ENCODE measurements at places on chromosomes 6 and 20.
A peak's percentile ranks its signal among the peaks of the same experiment; 100 is the strongest.

GRCh38 chr20:44384423-44385027 is 29.0 kb downstream of the HNF4A start:
- no peaks in the 10 kb centered on the region for H3K36me3 ChIP-seq
- peak; percentile 72 for DNase-seq
- H3K4me1 ChIP-seq = no peaks in the 10 kb centered on the region

GRCh38 chr6:11414176-11414963 is 123.2 kb upstream of the TMEM170B start:
- no peaks in the 10 kb centered on the region for H3K4me1 ChIP-seq
- H3K4me3 ChIP-seq = no peak overlapping the region
- H3K36me3 ChIP-seq = no peaks in the 10 kb centered on the region
- no peak for DNase-seq

DNA sequence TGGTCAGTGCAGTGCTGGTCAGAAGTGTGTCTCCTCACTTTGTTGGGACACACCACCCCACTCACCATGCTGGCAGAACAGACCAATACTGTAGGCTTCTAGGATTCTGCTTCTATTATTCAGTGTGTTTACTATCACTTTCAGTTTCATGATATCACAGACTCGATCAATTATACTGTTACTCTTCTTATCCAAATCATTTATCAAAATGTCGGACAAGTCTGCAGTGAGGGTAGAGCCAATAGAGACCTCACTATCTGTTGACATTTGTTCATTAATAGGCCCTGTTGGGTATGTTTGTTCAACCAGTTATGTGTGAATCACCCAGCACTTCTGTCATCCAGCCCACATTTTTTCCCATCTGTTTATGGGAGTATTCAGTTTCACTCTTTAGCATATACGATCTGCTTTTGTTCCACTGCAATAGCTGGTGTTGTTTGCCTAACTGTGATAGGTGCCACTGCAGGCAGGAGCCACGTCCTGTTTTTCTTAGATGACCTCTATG is 140.1 kb downstream of the NRN1 start:
- no peak for DNase-seq
- H3K27me3 ChIP-seq = no peaks in the 10 kb centered on the region
- no peaks in the 10 kb centered on the region for H3K4me1 ChIP-seq
- H3K36me3 ChIP-seq = no peaks in the 10 kb centered on the region
- H3K4me3 ChIP-seq = no peak overlapping the region
- no peak overlapping the region for H3K27ac ChIP-seq

DNA sequence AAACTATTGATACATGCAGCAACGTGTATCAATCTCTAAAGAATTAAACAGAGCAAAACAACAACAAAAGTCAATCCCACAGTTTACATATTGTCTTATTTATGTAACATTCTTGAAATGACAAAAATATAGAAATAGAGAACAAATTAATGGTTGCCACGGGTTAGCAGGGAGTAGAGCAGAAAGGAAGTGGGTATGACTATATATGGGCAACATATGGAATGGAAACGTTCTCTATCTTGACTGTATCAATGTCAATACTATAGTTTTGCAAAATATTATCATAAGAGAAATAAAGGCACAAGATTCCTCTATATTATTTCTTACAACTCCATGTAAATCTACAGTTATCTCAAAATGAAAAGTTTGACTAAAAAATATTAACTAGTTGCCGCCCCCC is 12.8 kb downstream of the AK9 start:
- no peaks in the 10 kb centered on the region for H3K4me1 ChIP-seq
- DNase-seq = no peak
- no peaks in the 10 kb centered on the region for H3K36me3 ChIP-seq
- no peak overlapping the region for H3K4me3 ChIP-seq
- no peak overlapping the region for H3K27ac ChIP-seq

GRCh38 chr6:77124604-77125003 is 338.7 kb downstream of the HTR1B start:
- no peak overlapping the region for H3K27ac ChIP-seq
- no peak overlapping the region for H3K4me3 ChIP-seq
- H3K27me3 ChIP-seq = no peaks in the 10 kb centered on the region
- H3K4me1 ChIP-seq = no peaks in the 10 kb centered on the region

DNA sequence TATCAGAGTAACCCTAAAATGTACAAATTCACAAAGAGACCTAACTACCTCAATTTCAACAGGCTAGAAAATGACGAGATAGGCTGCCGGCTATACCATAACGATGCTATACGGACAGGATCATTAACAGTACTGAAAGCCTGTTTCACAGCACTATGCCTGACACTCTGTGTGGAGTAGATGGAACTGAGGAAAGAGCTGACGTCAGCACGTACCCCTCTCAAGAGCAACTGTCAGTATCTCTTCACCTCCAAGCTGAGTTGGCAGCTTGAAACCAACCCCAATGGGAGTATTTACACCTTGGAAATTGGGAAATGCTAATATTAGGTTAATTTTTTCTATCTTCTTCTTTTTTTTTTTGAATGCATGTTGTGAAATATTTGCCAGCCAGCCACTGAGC is 53.6 kb downstream of the HUS1B start:
- H3K27me3 ChIP-seq = no peaks in the 10 kb centered on the region
- no peaks in the 10 kb centered on the region for H3K36me3 ChIP-seq
- H3K4me3 ChIP-seq = no peak overlapping the region
- H3K4me1 ChIP-seq = no peaks in the 10 kb centered on the region
- DNase-seq = no peak
- H3K27ac ChIP-seq = no peak overlapping the region

GRCh38 chr20:50595433-50595895 is 85.3 kb downstream of the PTPN1 start:
- H3K27me3 ChIP-seq = no peaks in the 10 kb centered on the region
- H3K36me3 ChIP-seq = no peaks in the 10 kb centered on the region
- no peak overlapping the region for H3K27ac ChIP-seq
- H3K4me3 ChIP-seq = no peak overlapping the region
- H3K4me1 ChIP-seq = peaks cover 10% of the 10 kb centered on the region

Measured in uterus (tissue), 4 donors.